Activated T-helper 1 cell treated with anti-CD3 and anti-CD28 coated beads, Interleukin-12 subunit alpha, Interleukin-12 subunit beta, Interleukin-2, Interleukin-4 antibody, amounts not matched to agents 30 ng/mL and 10 ng/mL and 1 ng/mL, durations not matched to agents 14 hours and 24 hours and 36 hours (primary cell): ENCODE measurements at places on chromosomes 5 and 9.

- DNase-seq: no peak
Measured at GRCh38 chr5:148837383-148837782, 11.0 kb downstream of the ADRB2 start.

GRCh38 chr5:40986666-40987065, 77.4 kb downstream of the C7 start:
- no peak for DNase-seq

- DNase-seq: no peak
Measured at GRCh38 chr5:143016777-143017516, 246.8 kb downstream of the ARHGAP26 start.

- no peak for DNase-seq
Measured at GRCh38 chr5:156411-157072, 34.8 kb upstream of the LRRC14B start.

GRCh38 chr9:122337556-122337929, 33.3 kb upstream of the PTGS1 start:
- no peak for DNase-seq

GRCh38 chr5:168318240-168318639, 26.8 kb downstream of the WWC1 start:
- DNase-seq: no peak

- no peak for DNase-seq
Measured at GRCh38 chr9:136515276-136515675, 30.6 kb downstream of the NOTCH1 start.

DNA sequence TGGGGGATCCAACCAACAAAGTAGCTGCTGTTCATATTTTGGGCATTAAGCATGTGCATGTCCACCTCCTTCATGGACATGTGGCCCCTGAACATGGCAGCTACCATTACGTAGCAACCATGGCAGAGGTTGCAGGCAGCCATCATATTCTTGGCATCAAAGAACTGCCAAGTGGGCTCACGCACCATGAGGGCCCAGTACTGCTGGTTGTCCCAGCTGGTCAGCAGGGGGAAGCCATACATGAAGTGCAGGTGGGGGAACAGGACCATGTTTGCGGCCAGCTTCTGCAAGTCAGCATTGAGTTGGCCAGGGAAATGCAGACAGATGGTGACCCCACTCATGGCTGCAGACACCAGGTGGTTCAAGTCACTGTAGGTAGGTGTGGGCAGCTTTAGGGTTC, 9.5 kb downstream of the MTAP start:
- no peak for DNase-seq

GRCh38 chr9:89917861-89918260, 313.0 kb downstream of the GADD45G start:
- DNase-seq: no peak

- DNase-seq: no peak
Measured at GRCh38 chr5:143354025-143354424, 49.5 kb downstream of the NR3C1 start.

DNA sequence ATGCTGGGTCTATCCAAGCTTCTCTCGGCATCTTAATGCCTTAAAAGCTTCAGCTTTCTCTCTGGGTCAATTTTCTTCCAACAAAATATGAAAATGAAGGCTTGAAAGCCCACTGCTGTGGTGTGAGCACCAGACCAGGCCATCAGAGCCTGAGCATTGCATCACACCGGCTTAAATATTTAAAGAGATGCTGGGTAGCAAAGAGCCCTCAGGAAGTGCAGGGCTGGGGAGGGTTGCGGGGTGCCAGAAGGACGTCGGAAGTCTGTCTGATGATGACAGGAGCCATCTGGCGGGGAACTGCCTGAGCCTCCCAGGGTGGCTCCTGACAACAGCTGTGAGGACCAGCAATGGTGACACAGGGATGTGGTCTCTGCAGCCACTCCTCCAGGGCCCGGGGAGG, 185.5 kb downstream of the OLFM1 start:
- no peak for DNase-seq

DNA sequence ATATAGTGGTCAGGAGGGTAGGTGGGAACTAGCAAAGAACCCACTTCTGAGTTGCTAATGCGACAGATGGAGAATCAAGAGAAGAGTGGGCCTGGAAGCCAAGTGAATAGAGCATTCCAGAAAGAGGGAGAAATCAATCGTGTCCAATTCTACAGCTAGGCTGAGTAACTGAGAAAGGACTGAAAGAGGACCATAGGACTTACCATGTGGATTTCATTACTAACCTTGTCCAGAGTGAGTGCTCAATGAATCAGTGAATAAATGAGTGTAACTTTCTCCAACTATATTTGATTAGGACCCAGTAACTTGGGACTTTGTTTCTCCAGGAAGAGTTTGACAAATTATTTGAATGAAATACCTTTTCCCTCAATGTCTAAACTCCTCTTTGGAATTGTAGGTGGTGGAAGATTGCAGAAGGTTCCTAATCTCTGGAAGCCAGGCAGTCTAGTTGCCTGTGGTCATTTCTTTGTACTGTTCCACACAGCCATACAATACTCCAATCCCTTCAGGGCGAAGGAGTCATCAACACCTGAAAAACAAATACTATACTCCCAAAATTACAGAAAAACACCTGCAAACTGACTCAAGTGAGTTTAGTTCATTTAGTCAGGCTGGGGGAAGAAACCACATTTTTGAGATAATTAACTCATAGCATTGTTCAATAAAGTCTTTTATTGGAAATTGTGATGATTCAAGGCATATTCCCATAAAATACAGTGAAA, 2.6 kb upstream of the F2RL1 start:
- no peak for DNase-seq

GRCh38 chr5:5752844-5753243, 330.4 kb downstream of the ICE1 start:
- no peak for DNase-seq

- DNase-seq: no peak
Measured at GRCh38 chr5:150593593-150593992, 46.9 kb upstream of the SYNPO start.

GRCh38 chr5:180128671-180129261, 57.2 kb upstream of the RNF130 start:
- no peak for DNase-seq

GRCh38 chr5:83441747-83442146, 29.8 kb upstream of the VCAN start:
- DNase-seq: no peak

DNA sequence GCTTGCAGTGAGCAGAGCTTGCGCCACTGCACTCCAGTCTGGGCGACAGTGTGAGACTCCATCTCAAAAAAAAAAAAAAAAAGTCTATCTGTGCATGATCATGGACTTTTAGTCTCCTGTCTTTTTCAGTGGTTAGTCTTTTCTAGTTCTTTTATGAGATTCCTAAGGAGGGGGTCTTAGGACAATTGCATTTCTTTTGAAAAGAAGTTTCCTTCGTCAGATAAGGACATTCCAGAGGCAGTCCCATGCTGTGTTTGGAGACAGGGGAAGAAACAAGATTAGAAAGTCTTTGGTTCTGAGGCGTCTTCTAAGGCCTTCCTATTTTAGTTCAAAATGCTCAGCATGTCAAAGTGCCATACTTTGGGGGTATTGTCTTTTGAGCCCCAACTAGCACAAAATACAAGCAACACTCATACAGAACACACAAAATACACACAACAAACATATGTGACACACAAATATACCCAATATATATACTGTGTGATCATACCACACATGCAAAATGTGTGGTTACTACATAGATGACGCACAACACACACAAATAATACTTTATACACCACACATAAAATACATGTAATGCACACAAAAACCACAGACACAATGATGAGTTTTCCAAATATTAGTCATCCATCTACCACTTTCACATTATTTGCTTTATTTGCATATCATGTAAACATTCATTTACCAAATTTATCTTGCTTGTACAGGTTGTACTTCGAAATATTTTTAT, 394.5 kb downstream of the SPATA31D1 start:
- no peak for DNase-seq

DNA sequence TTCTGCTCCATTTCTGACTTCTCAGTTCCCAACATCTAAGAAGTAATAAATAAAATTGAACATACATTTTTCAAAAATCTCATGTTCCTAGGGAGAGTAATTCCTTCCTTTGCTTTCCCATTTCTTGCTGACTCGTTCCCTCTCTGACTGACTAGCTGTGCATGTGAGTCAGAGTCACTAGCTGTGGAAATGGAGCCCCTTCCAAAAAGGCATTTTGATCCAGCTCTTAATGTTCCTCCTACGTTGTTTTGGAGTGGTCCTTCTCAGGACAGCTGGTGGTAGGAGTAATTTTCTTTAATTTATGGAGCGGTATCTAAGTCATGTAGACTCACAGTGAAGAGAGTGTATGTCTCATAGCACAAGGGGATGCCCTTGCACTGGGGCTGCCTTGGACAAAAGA, 460.2 kb downstream of the GADD45G start:
- DNase-seq: no peak

DNA sequence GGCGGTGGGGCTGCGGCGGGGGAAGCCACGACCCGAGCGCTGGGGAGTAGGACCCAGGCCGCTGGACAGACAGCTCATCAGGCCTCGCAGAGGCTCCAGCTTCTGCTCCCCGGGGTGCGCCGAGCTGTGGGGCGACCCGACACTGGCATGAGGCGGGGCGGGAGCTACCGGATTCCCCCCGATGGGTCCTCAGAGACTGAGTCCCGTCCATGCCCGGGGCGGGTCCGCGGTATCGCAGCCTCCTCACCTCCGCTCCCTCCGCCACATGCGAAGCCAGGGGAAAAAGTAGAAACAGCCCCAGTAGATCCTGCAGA, 2.6 kb upstream of the CCL27 start:
- DNase-seq: no peak

DNA sequence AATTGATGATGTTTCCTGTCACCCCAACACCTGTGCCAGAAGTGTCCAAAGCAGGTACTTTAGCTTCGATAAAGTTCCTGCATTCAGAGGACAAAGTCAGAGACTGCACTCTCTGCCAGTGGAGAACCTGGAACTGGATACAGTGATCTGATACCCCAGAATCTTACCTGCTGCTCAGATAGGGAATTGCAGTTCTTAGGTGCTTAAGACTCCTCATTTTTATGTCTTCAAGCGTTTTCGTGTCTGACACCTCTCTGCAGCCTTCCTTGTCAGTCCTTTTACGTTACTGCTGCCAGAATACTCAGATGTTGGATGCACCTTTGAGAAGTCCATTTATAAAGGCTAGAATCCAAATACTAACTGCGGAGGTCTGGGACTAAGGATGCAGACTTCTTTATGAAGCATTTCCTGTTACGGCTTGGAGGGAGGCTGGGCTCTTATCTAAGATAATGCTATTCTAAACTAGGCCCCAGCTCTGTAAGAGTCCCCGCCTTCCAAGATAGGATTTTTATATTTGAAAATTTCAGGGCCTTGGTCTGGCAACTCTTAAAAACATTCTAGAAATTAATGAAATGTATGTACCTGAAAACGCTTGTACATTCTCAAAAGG, 1.9 kb downstream of the ISOC1 start:
- DNase-seq: no peak

DNA sequence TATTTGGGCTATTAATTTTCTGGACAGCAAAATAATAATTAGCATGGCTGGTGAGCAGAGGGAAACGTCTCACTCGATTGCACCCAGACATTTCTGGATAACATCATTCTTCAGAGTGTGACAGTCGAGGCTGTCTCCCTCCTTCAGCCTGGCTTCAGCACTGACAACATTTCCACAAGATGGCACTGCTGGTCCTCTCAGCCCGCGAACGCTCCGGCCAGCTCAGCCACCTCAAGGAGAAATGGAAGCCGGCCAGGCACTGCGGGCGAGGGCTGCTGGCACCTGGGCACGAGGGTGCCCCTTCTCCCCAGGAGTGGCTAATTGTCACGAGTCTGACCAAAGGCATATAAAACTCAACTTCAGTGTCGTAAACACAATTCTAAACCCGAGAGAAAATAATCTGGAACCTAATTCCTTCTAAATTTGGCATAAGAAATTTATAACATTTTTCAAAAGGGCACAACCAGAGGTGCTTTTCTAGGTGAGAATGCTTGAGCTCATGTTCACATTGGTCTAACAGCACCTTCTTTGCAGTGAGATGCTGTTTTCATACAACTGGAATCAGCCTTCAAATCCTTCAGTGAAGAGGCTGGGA, 65.9 kb downstream of the DAP start:
- DNase-seq: no peak

DNA sequence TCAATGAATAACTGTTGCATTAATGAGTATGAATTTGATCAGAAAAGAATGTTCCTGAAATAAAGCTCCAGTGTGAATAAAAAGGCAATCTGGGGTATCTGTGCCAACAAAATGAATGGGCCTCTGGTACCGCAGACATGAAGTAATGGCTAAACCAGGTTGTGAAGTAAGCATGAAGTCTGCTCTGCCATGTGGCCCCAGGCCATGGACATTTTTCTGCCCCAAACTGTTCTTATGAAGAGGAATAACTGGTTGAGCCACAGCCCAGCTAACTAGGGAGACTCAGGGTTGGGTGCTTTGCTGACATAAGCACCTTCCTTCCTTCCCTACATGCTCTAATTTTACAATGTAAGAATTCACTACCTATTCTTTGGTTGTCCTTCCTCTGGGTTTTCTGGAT, 147.4 kb upstream of the LRRTM2 start:
- no peak for DNase-seq

GRCh38 chr5:72499730-72500129, 7.5 kb downstream of the ZNF366 start:
- DNase-seq: no peak

GRCh38 chr5:38670878-38671277, 114.4 kb upstream of the LIFR start:
- DNase-seq: no peak

GRCh38 chr5:67263656-67264408, 67.2 kb upstream of the CD180 start:
- DNase-seq: no peak

DNA sequence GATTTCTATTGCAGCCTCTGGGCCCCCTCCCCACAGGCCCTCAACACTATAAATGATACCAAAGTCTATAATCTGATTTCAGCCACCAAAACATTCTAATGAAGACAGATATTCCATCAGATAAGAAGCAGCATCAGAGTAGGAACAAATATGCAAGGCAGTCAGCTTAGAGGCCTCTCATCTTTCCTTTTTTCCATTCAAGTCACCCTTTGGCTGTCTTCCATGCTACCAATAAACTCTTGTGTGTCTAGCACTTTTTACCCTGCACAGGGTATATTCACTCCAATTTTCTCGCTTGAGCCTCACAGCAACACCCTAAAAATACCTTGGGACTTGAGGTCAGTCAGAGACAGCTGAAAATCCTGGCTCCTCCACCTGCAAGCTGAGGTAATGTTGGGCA, 193.7 kb downstream of the BRINP1 start:
- no peak for DNase-seq

DNA sequence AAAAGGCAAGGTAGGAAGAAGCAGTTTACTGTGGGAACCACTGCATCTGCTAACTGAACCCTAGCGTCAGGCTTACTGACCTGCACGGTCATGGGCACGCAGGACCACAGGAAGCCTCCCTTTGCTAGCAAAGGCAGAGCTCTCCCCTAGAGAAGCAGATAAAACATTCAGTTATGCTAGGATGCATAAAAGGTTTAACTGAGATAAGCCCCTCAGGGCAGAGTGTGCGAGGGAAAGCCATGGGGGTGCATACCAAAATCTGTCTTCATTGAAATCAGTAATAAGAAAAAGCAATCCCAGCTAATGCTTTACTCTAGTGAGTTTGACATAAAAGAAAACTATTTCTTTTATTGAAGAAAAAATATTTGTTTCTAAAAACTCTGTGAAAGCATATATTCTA, 2403.7 kb upstream of the C9orf72 start:
- DNase-seq: no peak
